Aortic smooth muscle cell (primary cell): ENCODE measurements at places on chromosomes 6 and 20. TPM values are rescaled to one million over a fixed set of nuclear protein-coding genes. Genes with fewer than 3 reads are reported as not detected.

PGC gene
- total RNA-seq, result not detected in 2 replicates

ATXN1 gene
- 16.5 and 22.9 TPM in 2 replicates for total RNA-seq

C20orf204 gene
- total RNA-seq, result 0.75 and 1.1 TPM in 2 replicates

SIRPB1 gene
- not detected in 2 replicates for total RNA-seq

TRIM26 gene
- total RNA-seq, result 22.8 and 27.0 TPM in 2 replicates

TNFRSF6B gene
- total RNA-seq, result 4.5 and 7.0 TPM in 2 replicates

SYCP2L gene
- not detected in 2 replicates for total RNA-seq

MDFI gene
- total RNA-seq, result 0.19 and 0.26 TPM in 2 replicates

OLIG3 gene
- total RNA-seq, result 0.06 TPM in 1 of 2 replicates, not detected in the other

RIPPLY2 gene
- not detected in 2 replicates for total RNA-seq

KCNK16 gene
- total RNA-seq, result not detected in 2 replicates

PRSS16 gene
- total RNA-seq, result not detected in 2 replicates

IL17F gene
- not detected in 2 replicates for total RNA-seq

MLIP gene
- 0.19 TPM in 1 of 2 replicates, not detected in the other for total RNA-seq

DSP gene
- total RNA-seq, result 0.25 and 0.53 TPM in 2 replicates

COL20A1 gene
- total RNA-seq, result not detected in 2 replicates
